ENCODE measurements at places on chromosomes 1 and 21. TPM values are rescaled to one million over a fixed set of nuclear protein-coding genes. Genes with fewer than 3 reads are reported as not detected.

ADORA1 gene
- polyA plus RNA-seq: not detected

MYBPHL gene
- not detected for polyA plus RNA-seq

ERICH3 gene
- not detected for polyA plus RNA-seq

IL22RA1 gene
- not detected for polyA plus RNA-seq

PGM1 gene
- 30.4 TPM for polyA plus RNA-seq

PROX1 gene
- not detected for polyA plus RNA-seq

SCYL3 gene
- polyA plus RNA-seq: 14.8 TPM

CELA2B gene
- not detected for polyA plus RNA-seq

CDK11B gene
- polyA plus RNA-seq: 19.7 TPM

LCE1A gene
- not detected for polyA plus RNA-seq

HES4 gene
- polyA plus RNA-seq: 0.85 TPM

SRGAP2C gene
- polyA plus RNA-seq: 0.73 TPM

DSCAM gene
- polyA plus RNA-seq: not detected

SPATA46 gene
- not detected for polyA plus RNA-seq
